ENCODE measurements at places on chromosomes 11 and 22.

DNA sequence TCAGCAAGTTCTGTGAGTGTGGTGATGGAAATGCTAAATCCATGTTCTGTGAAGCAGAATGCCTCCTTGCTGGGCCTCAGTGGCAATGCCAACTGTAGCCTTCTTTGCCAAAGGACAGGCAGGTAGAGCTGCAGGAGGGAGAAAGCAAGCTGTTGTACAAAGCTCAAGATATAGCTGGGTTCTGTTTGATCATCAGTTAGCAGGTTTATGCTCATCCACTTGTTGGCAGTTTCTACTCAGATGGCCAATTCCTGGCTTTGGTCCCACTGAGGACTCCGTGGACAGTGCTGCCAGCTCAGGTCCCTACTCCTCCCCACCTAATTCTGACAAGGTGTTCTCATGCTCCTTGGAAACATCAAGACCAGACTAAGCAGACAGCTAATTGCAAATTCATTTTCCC is 65.1 kb downstream of the PRSS23 start:
- DNase-seq = no peak

DNA sequence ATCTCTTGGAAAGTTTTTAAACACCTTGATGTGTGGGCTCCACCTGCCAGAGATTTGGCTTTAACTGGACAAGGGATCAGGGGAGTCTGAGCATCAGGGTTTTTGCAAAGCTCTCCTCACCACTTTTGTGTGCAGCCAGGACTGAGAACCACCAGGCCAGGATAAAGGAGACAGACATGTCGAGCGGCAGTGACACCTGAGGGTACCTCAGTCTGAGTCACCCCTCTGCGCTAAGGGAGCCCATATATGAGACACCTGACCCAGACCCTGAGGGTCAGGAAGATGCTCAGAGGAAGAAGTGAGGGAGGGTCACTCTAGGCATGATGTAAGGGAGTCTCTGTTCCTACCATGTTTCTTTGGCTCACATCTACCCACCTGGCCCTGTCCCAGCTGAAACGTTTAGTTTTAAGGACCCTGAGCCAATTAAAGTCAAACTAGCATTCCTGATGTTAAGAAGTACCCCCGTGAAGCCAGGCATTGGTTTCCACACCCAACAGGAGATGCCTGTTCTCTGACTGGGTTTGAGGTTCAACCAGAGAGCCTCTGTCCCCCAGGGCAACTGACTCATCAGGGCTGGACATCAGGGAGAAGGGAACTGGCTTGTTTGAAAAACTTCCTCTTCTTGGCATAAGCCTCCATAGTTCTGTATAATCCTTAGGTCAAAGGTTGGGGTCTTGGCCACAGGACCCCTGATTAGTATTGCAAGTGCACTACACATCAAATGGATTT is 72.4 kb upstream of the BIRC3 start:
- no peak for DNase-seq

- no peak for DNase-seq
Measured at GRCh38 chr11:120977266-120978137, 46.4 kb upstream of the TBCEL start.

DNA sequence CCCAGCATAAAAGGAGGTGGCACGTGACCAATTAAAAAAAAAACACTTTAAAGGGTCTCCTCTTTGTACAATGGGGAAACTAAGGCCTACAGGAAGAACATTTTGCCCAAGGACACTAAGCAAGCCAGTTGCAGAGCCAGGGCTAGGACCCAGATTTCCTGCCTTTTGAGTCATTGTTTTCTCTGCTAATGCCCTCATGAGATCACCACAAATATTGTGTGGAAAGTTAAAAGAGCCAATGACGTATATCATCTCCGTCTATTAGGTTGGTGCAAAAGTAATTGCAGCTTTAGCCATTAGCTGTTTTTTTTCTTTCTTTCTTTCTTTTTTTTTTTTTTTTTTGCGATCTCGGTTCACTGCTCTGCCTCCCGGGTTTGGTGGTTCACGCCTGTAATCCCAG is 24.1 kb upstream of the LRRC32 start:
- DNase-seq = no peak

- no peak for DNase-seq
Measured at GRCh38 chr22:45684169-45684568, 12.5 kb downstream of the ATXN10 start.
